ENCODE measurements at places on chromosomes 3 and 15.
A peak's percentile ranks its signal among the peaks of the same experiment; 100 is the strongest.

DNA sequence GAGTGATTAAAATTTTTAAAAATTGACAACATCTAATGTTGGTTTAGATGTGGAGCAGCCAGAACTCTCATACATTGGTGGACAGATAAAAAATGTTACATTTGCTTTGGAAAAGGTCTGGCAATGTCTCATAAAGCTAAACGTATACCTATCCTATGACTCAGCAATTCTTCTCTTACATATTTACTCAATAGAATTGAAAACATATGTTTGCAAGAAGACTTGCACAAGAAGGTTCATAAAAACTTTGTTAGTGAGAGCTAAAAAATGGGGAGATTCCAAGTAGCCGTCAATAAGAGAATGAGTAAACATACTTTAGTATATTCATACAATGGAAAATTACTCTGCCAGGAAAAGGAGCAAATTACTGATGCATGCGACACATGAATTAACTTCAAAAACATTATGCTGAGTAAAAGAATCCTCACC is 30.0 kb downstream of the MASP1 start:
- DNase-seq: no peak

- no peak for DNase-seq
Measured at GRCh38 chr3:53083949-53084309, 38.1 kb upstream of the SFMBT1 start.

DNA sequence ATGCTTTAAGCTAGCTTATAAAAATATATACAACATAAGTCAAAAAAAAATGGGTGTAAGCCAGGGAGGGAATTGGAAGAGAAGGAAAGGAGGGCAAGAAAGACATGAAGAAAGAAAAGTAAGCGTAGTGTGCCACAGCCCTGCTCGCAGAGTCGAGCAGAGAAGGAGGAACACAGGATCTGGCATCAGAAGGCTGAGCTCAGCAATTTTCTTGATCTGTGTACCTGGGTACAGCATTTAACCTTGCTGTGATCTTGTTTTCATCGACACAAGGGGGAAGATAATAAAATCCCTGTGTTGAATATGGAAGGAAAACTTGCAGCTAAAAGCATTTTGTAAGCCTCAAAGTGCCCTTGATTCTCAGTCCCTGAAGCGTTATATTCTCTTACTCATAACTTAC is 23.7 kb upstream of the C2CD4B start:
- DNase-seq: no peak

DNA sequence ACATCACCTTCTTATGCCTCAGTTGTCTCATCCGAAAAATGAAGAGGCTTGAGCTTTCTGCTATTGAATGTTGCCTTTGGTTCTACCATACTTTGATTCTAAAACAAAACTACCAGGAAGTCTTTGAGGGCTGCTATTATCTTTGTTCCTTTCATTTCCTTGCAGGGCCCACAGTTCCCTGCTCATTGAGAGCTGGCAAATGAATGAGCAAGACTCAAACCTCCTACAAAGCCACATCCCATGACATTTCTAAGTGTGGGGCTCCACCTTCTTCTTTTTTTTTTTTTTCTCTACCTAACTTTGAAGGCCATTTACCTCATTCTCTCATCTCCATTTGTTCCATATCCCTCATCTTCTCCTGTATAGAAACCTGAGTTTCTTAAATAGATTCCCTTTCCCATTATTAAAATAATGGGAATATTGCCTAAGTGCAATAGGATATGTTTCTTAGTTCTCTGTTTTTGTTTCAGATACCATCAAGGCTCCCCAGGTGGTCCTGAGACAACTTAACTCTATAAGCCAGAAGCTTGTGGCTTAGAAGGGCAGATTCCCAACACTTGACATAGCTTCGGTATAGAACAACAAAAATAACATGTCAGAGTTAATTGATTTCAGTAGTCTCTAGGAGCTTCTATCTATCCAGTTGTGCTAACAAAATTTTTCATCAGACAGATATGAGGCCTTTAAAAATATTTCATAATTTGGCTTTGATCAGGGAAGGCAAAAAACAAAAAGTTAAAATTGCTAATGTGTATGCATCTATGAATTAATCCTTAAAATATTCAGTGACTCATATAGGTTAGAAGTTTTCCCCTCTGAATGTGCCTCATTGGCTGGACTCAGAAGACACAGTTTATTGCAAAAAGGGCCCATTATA is 951.6 kb downstream of the TUSC7 start:
- no peak for DNase-seq

- no peak for DNase-seq
Measured at GRCh38 chr15:89575656-89576416, 567 bp downstream of the TICRR start.

GRCh38 chr3:14929310-14930074 is 17.9 kb upstream of the NR2C2 start:
- DNase-seq: no peak

DNA sequence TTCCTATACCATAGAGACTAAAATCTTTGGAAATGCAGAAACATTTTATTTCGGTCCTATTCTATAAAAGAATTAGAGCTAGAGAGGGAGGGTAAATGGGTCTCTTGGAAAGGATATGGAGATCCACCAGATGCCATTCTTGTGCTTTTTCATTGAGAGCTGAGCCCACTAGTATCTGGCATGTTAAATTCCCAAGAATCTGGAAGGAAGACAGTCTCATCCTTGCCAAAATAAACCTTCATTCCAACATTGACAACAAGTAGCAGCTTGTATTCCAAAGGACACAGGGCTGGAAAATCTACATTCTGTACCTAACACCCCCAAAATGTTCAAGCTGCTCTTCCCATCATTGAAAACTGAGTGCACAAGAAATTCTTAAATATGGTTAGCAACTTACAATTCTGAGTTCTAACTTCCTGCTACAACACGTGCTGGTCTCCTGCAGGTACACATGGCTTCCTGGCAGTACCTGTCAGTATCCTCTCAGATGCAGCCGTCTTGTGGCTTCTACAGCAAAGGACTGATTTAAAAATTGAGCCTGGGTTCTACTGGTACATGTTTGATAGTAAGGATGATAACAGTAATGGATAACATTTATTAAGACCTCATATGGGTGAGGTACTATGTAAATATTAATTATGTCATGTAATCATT is 348.1 kb downstream of the SV2B start:
- no peak for DNase-seq

DNA sequence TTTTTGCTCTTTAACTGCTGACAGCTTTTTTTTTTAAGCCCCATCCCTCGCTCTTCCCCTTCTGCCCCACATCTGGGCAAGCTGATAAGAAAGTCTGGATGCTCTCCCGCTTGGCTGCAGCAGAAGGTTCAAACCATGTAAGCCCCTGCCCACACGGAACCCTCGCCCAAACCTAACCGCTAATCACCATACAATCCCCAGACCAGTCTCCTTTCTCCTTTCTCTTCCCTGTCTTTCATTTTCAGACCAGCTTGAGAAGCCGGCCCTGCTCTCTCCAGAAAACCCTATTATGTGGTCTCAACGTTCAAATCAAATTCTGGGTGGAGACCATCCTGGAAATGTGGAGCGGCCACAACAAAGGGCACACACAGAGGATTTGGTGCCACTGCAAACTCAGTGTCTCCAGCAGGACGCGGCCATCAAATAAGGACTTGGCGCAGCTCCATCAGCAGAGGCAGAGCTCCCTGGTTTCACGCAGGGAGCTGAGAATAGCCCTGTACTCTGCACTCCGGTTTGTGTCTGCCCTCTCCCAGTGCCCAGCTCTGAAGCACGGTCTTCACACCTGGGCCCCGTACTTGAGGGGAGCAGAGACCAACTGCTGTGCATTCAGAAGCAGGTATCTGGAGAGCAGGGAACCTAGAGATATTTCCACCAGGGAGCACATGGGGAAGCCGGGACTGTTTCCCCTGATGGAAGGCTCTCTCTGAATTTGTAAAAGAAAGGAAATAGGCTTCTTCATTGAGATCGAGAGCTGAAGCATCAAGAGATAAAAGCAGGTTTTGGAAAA is 92.6 kb downstream of the XXYLT1 start:
- no peak for DNase-seq

- DNase-seq: no peak
Measured at GRCh38 chr3:173983343-173983742, 585.8 kb downstream of the NLGN1 start.

DNA sequence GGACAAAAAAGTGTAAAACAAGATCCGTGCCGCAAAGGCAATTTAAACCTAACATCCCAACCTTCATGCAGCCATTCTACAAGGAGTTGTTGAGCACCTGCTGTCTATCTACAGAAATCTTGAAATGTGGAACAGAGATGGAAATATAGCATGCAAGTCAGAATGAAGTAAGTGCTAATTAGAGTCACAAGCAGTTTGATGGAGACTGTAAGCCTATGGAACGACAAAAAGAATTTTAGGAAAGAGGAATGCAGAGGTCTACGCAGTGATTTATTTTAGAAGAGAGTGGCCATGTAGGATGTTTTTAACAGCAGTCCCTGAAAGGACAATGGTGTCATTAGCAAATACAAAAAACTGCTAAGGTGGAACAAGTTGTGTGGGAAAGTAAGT is 851 bp upstream of the DCBLD2 start:
- no peak for DNase-seq

- DNase-seq: peak; percentile 77
Measured at GRCh38 chr3:129226374-129226773, 23.0 kb upstream of the COPG1 start.

DNA sequence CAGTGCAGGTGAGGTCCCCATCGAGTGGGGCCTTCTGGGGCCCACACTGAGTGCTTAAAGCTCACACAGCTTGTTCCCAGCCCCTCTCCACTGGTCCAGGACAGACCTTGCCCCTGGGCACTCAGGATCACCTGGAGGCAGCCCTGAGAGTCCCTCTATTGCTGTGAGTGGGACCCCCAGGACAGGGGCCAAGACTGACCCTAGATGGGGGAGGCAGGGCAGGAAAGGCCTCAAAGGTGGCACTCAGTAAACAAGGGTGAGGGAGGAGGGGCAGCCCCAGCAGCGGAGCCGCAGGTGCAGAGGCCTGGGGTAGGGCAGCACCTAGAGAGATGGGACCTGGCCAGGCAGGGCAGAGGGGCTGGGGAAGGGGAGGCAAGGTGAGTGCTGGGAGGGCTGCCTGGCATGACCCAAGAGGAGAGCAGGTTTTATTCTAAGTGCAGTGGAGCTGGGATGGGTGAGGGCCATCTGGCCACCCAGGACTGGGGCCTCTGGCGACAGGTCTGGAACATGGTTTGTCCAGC is 27.9 kb downstream of the CFAP100 start:
- no peak for DNase-seq

GRCh38 chr3:127694467-127695215 is 21.9 kb downstream of the ABTB1 start:
- no peak for DNase-seq

DNA sequence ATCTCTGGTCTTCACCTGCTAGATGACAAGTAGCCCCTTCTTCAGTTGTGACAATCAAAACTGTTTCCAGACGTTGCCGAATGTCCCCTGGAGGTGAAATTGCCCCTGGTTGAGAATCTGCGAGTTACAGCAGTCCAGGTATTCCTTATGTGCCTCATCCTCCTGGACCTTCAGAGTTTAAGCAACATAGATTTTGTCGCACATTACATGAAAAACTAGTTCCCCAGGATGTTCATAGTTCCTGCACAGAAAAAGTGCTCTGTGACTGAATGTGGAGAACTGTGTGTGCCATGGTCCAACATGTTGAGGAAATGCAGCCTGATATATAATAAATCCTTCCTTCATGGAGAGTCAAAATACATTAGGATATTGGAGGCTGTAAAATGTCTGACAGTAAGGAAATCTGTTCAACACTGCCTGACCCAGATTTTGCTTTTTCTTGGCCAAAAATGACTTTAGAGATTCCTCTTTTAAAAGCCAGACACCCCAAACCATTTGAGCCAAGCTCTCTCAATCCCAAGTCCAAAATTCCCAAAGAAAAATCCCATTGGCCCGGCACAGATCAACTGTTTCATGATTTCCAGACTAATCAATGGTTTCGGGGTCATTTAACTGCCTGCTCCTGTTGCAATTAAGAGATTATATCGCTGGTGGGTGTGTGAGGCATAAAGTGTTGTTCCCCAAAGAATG is 20.4 kb upstream of the SHC4 start:
- DNase-seq: no peak

GRCh38 chr3:40524222-40524567 is 565 bp upstream of the ZNF621 start:
- peak; percentile 39 for DNase-seq

DNA sequence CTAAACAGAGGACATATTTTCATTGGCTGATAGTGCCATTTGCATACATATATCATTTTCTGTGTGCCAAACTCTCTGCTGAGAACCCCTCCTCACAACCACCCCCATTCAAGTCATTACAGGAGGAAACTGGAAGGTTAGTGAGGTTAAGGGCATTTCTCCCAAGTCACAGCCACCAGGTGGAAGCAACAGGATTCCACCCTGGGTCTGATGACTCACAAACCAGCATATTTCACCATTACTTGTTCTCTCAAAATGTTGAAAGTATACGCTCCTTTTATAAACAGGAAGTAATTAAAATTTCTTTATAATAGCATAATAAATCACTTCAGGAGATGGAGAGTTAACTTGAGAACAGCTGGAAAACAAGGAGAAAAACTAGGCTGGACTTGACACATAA is 398.6 kb upstream of the WNT5A start:
- DNase-seq: no peak

DNA sequence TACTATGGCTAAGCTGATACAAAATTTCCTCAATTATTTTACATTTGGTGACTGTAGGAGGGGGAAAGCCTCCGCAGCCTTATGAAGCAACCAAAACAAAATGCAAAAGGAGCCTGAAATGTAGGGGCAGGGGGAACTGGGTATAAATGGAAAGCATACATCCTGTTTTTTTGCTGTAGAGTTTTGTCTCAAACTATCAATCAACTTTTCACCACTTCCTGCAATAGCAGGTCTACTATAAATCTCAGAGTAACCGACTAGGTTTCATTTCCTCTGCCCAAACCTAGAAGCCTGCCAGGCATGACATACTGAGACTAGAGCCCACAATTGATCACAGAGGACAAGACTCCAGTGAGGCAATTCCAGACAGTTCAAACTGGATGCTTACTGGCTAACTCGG is 91.3 kb downstream of the SHQ1 start:
- peak; percentile 47 for DNase-seq

DNA sequence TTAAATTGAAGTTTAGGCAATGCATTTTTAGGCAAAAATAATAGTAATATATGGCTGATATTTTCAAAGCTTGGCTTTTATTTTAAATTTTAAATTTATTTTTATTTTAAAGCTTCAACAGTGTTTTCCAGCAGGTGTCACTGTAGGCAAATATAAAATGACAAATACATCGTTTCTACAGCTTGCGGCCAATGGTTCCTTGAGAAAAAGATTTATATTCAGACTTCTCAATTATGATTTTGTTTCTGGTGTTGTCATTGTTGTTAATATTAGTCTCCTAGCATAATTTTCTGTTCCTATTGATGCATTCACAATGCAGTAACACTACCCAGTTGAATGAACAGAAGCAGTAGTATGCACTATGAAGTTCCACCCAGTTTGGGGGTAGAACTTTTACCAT is 220.7 kb upstream of the DNAJC19 start:
- peak; percentile 63 for DNase-seq

GRCh38 chr3:153331676-153332075 is 169.7 kb downstream of the RAP2B start:
- DNase-seq: no peak

GRCh38 chr3:31924610-31925270 is 56.3 kb downstream of the OSBPL10 start:
- no peak for DNase-seq

Data from pons (tissue), 1 donor.